ENCODE measurements at places on chromosomes 11 and 22. TPM values are rescaled to one million over a fixed set of nuclear protein-coding genes. Genes with fewer than 3 reads are reported as not detected.

Gene WNT11
- 0.15 TPM for total RNA-seq

Gene SLC35F2
- 16.6 TPM for total RNA-seq

Gene PKDREJ
- total RNA-seq: not detected

Gene ANO5
- total RNA-seq: under 0.01 TPM

Gene SYT7
- total RNA-seq: 0.67 TPM

Gene SCGB1D2
- total RNA-seq: not detected

Gene FAM83F
- total RNA-seq: 0.17 TPM
